ENCODE measurements at places on chromosomes 2 and 18.

DNA sequence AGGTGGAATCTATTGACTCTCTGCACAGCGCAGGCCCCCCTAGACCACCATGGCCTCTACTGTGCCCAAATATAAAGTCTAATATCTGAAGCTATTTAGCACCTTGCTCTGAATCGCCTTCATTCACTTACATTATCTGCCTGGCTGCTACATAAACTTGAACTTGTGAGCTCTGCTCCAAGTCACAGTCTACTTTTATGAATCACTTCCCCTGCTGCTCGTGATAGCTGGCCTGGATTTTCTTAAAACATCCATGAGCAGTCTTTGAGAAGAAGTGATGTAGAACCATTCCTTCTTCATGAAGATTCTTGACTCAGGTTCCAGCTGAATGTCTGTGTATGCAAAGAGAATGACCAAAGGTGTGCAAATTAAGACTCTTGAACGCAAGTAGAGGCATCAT, 359.5 kb downstream of the RND3 start:
- peak; percentile 73 for DNase-seq

GRCh38 chr2:221911890-221912289, 339.8 kb upstream of the EPHA4 start:
- no peak for DNase-seq

GRCh38 chr2:177554365-177554764, 161.8 kb downstream of the AGPS start:
- DNase-seq, result no peak

DNA sequence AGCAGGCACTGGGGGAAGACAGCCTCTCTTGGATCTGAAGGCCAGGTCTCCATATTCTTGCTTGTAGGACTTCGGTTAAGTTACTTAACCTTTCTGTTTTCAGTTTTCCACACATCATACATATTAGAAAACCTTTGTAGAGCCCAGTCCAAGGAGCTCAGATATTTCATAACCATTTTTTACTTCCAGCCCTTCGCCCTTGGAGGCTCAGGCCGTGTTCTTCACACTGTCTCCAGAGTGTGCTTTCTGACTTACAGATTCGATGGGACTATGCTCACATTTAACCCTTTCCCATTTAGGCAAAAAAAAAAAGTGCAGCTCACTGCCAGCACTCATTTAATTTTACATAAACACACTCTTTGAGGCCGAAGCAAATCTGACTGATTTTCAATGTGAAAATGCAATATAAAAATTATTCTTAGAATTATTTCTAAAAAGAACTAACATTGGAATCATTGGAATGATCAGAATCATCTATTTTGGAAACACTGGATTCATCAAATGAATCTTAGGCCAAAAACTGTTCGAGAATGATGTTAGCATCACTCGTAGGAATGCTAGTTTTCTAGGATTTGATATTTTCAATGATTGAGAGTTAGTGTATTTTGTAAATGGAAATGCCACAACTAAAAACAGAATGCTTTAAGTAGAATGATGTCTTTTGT, 55.0 kb downstream of the MTHFD2 start:
- DNase-seq, result no peak

DNA sequence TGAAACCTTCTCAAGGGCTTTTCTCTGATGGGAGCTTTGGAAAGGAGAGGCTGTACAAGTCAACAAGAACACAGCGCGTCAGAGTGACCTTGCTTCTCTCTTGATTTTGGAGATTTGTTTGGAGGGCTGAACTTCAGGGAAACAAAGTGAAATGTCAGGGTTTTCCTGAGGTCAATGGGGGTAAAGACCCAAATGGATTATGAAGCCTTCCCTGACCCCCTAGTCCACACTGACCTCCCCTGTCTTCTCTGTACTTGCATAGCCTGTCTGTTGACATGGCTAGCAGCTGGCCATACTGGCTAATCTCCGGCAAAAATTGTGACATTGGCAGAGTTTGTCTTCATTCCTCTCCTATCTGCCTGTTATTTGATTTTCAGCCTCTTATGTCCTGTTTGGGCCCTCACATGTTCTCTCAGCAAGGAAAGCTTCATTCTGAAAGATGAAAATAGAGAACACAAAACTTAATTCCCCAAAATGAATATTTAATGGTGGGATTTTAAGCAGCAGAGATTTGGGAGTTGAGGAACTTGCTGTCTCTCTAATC, 149.3 kb upstream of the HAAO start:
- DNase-seq, result no peak

DNA sequence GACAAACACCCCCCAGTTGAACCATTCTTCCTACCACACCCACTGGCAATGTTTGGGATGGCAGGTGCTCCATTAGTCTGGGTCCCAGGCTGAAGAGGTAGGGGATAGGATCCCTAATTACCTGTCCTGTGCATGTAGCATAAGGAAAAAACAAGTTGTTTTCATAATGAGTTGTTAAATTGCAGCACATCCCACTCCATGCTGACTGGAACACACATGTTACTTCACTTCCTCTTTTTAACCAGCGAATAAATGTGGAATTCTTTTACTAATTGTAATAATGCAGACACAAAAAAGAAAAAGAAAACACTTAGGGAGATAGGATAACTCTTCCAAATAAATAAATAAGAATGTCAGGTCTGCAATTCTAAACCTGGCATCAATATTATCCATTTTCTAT, 11.8 kb upstream of the CBLN2 start:
- no peak for DNase-seq

- DNase-seq, result no peak
Observed at GRCh38 chr18:41418598-41418997, 536.4 kb upstream of the PIK3C3 start.

DNA sequence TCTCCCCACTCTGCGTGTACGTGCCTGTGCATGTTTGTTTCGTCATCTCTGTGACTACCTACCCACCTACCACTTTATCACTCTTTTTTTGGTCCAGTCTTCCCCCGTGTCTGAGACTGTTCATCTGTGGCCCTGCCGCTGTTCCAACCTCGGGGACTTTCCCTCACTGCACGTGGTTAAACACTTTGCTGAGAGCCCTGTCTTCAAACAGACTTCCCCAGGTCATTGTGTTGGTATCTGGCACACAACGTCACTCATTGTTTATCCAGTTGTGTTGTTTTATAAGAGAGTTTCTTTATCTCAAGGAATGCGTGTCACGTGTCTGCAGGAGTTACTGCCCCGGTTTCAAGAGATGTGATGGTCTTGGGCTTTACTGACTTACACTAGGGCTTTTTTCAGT, 262.0 kb upstream of the RASGRP3 start:
- DNase-seq, result peak; percentile 72

- DNase-seq, result peak; percentile 49
Observed at GRCh38 chr2:8053216-8053615, 628.6 kb upstream of the ID2 start.

- peak; percentile 54 for DNase-seq
Observed at GRCh38 chr18:48780201-48780912, 170.4 kb downstream of the SMAD7 start.

GRCh38 chr18:59740141-59740540, 42.9 kb upstream of the CCBE1 start:
- no peak for DNase-seq

- DNase-seq, result peak; percentile 59
Observed at GRCh38 chr2:241218131-241219029, 29.9 kb downstream of the ANO7 start.

DNA sequence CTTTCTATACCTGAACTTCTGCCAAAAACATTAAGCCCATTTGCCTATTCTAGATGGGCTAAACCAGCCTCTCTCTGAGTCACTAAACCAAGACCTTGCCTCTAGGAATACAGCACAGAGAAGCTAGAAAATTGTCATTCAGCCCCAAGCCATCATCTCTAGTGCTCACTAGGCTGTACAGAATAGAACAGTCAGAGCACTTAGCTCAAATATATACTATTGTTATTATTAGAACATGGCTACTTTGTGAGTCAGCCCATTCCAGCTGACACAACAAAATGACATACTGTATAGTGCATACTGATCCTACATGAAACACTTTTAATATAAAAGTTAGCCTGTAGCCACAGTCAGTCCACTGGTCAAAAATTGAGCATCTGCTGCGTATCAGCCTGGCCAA, 418.8 kb downstream of the NRXN1 start:
- DNase-seq, result no peak

- no peak for DNase-seq
Observed at GRCh38 chr2:236507393-236508085, 62.1 kb upstream of the ACKR3 start.

DNA sequence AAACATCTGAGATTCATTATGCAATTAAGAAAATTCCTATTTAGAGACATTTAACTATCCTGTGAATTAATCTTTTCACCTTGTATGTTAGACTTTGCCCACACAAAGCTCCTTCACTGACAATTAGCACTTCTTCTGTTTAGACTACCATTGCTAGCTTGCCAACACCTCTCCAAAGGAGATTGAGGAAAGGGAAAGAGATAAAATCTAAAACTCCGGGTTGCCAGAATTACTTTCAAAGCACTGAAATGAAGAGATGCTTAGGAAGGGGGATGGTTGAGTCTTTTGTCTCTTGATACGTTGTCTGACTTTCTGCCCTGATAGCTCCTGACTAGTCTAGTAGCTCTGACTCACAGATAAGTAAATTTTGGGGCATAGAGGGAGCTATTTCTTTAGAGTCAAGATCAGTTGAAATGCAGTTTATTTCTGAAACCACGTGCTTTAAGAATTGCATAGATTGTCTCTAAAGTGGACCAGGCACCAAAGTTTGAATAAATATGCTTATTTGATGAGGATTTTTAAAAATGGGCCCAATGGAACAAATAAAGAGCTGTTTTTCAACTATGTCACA, 74.1 kb upstream of the DSEL start:
- DNase-seq, result peak; percentile 51

GRCh38 chr2:168490946-168491605, 35.0 kb downstream of the CERS6 start:
- DNase-seq, result no peak

- DNase-seq, result peak; percentile 44
Observed at GRCh38 chr2:118530976-118531375, 316.5 kb downstream of the EN1 start.

GRCh38 chr2:69059731-69060290, 46.8 kb downstream of the ANTXR1 start:
- no peak for DNase-seq

DNA sequence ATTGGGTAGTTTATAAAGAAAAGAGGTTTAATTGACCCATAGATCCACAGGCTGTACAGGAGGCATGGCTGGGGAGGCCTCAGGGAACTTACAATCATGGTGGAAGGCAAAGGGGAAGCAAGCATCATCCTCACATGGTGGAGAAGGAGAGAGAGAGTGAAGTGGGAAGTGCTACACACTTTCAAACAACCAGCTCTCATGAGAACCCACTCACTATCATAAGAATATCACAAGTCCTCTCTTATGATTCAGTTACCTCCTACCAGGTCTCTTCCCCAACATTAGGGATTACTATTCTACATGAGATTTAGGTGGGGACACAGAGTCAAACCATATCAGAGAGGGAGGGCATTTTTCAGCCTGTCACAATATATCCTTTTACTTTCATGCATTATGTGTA, 22.7 kb upstream of the DOCK10 start:
- no peak for DNase-seq

DNA sequence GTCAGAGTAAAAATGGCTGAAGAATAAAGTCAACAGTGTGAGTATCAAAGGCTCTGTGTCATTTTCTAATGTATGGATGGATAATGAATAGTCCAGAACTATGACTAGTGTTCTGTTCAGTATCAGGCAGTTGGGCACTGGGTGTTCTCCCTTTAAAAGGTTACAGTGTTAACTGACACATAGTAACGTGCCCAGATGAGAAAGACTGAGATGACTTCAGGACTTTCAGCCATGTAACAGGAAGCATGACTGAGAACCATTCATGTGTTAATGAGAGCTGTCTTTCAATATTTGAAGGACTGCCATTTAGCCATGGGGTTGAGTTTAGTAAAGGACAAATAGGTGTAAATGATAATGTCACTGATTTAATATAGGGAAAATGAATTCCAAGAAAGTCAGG, 187.1 kb downstream of the GULP1 start:
- no peak for DNase-seq

DNA sequence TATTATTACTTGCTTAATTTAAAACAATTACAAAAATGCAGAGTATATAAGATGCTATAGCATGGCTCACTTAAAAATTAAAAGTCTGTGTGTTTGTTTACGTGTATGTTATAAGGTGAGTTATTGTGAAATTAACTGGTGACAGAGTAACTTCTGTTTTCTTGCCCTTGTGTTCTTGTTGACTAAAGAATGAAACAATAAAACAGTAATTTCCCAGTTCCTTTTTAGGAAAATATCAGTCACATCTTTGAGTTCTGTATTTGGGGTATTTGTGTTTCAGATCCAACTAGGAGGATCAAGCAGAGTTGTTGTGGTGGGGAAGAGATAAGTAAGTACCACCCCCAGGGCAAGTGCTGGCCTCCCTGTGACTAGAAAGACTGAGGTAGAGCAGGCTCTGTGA, 143.6 kb downstream of the CCDC148 start:
- no peak for DNase-seq

DNA sequence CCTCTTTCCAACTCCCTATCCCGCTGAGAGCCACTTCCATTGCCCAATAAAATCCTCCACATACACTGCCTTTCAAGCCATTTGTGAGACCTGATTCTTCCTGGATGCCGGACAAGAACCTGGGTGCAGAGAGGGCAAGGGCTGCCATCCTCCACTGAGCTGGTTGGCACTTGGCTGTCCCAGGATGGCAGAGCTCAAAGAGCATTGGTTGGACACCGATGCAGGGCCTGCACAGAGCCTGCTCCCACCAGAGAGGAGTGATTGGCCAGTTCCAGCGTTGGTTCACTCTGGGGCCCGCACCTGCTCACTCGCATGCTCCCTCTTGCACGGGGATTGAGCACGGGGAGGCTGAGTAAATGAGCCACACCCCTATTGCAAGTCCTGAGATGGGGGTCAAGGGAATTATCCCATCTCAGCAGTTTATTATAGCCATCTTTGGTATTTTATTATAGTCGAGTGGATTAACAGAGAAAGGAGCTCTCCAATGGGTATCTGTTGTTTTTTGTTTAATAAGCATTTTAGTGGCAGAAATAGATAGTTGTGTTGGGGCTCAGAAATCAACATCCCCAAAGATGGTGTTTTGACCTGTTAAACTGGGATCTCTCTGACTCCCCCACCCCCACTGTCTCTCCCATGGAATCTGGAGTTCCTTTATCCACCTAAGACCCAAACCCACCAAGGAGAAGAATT, 19.8 kb upstream of the MGAT4A start:
- DNase-seq, result no peak

GRCh38 chr2:12163866-12164265, 417.4 kb downstream of the LPIN1 start:
- DNase-seq, result peak; percentile 3

- no peak for DNase-seq
Observed at GRCh38 chr2:49954059-49954458, 799.7 kb upstream of the FSHR start.

Measured in EH (cell line).